ENCODE measurements at places on chromosomes 7 and 10.

GRCh38 chr10:131703941-131704340, 196.9 kb upstream of the PPP2R2D start:
- DNase-seq = no peak

DNA sequence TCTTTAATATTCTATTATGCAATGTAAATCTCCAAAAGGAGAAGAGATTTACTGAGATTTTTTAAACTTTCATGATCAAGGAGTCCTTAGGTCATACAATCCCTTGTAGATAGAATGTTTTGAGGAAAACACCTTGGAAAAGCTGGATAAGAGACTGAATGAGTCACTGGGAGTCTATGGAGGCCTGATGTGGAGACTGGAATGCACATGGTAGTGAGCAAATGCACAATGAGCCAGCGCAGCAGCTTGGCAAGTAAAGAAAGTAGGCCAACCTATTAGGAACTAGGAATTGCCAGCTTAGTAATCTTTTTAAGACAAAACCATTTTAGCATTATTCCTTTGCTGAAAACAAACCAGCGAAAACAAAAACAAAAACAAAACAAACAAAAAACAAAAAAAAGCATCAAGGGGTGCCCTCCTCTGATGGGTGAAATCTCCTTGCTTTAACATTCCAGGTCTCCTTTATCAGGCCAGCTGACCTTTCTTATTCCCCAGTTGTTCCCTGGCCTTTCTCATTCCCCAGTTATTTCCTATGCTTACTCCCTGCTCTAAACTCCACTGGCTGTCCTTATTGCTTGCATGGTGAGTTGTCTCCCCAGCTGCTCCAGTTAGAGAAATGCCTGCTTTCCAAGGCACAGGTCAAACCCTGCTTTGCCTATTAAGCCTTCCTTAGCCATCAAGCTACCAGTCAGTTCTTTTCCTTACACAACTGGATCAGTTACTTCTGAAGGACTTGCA, 135.8 kb downstream of the PLCE1 start:
- no peak for DNase-seq

DNA sequence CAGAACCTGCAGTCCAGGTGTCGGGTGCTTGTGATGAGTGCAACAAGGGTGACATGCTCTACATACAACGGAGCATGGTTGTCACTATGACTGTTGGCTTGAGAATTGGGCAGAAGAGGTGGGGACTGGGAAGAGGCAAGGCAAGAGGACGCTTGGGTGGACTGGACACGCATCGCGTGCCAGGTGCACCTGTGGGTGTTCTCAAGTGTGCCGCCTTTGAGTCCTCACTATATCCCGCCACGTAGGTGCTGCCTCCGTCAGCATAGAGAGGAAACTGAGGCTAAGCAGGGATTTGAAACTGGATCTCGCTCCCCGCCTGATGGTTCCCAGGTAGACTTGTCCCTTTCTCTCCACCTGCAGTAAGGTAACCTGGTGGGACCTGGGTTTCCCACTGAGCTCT, 27.2 kb downstream of the CDH23 start:
- DNase-seq = no peak

DNA sequence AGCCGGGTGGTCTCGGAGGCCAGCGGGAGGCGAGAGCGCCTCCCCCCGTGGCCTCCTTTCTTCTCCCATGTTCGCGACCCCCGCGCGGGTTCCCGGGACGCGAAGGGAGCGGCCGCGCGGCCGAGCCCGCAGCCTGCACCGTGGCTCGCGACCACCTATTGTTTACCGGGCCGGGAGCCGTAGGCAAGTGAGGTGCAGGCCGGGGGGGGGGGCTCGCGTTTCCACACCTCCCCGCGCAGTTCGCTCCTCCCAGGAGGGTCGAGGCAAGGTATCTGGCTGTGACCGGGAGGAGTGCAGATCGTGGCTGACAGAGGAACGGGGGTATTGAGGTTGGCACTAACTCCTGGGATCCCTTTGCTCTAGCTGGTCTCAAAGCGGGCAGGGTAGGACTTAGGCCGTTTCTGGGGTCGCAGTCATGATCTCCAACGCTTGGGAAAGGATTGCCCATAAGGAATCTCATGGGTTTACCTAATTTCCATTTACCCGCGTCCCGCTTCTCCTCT, 734 bp downstream of the PTPN12 start:
- DNase-seq = peak; percentile 18

DNA sequence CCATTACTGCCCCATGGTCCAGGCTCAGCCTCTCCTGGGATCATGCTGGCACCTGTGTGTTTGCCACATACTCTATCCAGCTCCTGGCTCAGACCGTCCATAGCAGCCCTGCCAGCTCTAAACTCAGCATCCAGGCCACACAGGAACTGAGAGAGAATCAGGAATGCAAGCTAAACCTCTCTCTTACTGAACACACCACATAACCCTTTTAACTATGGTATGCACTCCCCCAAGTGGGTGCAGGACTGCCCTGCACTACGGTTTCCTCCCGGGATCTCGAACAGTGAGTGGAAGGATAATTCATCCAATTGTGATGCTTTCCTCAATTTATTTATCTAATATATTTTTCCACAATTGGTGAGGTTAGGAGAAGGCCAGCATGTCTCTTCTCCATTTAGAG, 17.1 kb upstream of the ZNF800 start:
- DNase-seq = no peak

GRCh38 chr7:35366167-35367155, 112.6 kb upstream of the TBX20 start:
- no peak for DNase-seq

- no peak for DNase-seq
These were observed 6.1 kb downstream of the DNTT start for GRCh38 chr10:96310321-96310669.
